ENCODE measurements at places on chromosomes 11 and 22.
A peak's percentile ranks its signal among the peaks of the same experiment; 100 is the strongest.

- DNase-seq: no peak
Observed at GRCh38 chr11:118311518-118311917, 7.0 kb downstream of the CD3E start.

DNA sequence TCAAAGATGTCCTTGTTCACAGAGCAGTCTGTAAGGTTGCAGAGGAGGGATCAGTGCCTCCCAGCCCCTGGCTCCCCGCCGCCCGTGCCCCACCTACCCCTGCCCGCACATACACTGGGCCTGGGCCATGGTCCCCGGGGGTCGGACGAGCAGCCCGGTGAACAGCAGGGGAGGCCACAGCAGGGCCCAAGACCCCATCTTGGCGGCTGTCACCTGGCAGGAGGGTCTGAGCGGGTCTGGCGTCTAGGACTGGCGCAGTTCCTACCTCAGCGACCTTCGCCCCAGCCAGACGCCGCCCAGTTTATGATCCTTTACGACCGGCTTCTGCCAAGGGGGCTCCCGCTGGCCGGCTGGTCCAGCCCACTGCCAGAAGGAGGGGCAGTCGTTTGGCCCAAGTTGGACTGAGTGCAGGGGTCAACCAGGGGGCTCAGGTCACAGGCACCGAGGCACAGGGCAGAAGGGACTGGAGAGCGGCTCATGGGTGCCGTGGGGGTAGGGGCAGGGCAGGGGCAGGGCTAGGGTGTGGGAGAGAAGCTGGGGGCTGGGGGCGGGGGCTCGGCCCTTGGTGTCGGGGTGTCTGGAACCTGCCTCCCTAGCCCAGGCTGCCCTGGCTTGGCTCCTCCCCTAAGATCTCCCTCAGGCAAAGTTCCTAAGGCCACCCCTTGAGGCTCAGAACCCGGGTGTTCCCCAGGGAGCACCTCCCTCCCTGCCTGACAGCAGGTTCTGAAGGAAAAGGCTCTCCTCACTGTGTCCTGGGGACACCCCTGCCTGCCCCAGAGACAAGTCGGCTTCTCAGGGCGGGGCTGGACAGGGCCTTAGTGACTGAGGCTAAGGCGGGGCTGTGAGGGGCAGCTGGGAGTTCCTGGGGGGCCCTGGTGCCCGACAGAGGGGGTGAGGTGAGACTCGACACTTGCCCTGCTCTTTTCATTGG lies at the start of gene CDHR5:
Gene CDHR5 (minus strand): TSS at position 251 of the 931 bp plus-strand sequence. CDS start 53 bp downstream, at position 198.
- DNase-seq: no peak

- no peak for DNase-seq
Observed at GRCh38 chr11:132914600-132914999, 617.7 kb downstream of the OPCML start.

GRCh38 chr11:31812383-31813381 lies 1.6 kb upstream of the PAX6 start:
- peak; percentile 50 for DNase-seq

DNA sequence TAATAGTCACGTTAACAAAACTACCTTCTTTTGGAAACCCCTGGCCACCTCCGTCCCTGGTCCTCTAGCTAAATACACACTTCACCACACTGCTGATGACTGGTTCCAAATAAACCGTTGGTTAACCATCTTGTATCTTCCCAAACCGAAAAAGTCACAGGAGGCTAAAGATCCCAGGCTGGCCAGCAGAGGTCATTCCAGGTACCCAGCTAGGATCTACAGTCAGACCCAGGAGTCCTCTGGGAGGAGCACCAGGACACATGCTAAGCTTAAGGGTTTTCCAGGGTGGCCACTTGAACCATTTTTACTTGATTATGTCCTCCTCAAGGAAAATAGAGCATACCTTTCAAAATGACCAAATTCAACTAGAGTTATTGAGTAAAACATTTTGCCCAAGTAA lies 103.2 kb downstream of the ETS1 start:
- DNase-seq: no peak

DNA sequence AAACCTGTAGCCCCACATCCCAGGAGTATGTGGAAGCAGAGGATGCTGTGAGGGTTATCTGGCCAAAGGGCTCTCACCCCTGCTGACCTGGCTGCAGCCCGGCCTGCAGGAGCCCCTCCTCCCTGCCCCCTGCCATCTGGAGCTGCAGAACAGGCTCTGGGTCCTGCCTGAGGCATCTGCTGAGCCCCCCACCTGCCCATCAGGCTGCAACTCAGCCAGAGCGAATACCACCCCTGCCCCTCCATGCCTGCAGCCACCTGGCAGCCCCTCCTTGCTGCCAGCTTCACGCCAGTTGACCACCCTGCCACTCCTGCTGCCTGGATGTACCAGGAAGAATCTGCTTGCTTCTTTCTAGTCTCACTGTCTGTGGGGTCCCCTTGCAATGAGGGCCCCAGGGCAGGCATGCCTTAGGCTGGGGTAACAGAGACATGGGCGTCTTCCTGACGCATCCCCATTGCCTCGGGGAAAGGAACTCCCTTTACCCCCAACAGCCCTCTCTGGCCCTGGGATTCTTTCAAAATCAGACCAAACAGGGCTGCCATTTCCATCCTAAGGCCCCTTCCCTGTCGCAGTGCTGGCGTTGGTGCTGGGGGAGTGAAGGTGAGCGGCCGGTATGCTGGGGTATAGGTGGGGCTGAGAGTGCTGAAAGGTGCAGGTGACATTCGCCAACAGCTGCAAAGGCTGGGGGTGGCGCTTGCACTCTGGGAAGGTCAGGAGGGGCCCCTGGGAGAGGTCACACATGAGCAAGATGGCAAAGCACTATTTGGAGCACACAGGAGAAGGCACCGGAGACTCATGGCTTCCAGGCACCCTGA lies 1334.6 kb downstream of the TBC1D22A start:
- DNase-seq: no peak

DNA sequence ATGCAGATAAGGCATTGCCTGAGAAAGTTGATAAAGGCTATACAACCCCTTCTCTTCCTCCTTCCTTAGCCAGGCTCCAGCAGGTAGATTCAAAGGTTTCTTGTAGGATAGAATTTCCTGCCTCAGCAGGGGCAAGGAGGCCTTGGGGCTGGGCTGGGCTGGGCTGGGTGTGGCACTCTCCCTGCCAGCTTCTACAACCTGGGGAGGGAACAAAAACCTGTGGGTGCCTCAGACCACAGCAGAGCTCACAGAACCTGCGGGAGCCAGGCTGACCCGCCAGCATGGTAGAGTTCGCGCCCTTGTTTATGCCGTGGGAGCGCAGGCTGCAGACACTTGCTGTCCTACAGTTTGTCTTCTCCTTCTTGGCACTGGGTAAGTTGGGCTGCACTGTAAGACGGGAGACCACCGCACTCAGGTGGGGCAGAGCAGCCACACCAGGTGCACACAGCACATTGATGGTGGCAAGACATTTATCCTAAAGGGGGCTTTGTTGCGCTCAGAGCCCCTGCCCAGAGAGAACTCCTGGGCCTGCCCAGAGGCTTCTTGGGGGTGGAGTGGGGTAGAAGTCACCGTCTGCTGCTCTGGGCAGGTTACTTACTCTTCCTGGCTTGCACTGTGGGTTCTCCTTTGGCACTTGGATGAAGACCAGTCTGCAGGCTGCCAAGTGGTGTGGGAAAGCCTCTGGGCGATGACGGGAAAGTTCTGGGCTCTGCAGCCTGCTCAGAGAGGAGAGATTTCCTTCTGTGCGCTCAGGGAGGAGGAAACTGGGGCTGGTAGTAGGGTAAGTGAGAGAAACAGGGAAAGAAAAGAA lies at the start of gene MOGAT2:
Gene MOGAT2 (plus strand): TSS at position 231 of the 811 bp plus-strand sequence. CDS start 51 bp downstream, at position 282.
- DNase-seq: no peak

- DNase-seq: no peak
Observed at GRCh38 chr22:46966846-46967245, 204.4 kb downstream of the TBC1D22A start.

DNA sequence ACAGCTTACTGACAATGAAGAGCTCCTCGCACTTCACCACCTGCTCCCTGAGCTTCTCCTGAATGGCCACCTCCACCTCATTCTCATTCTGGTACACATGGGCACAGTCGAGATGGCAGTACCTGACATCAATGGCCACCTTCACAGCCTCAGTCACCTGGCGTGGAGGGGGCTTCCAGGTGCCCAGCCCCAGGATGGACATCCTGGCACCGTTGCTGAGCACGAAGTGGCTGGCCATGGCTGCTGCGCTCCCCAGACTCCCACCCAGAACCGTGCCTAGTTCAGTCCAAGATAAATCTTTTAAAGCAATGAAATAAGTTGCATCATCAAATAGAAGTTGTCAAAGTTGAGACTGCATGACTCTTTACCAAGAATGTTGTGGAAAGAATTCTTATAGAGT lies 128.1 kb upstream of the SOX6 start:
- no peak for DNase-seq

DNA sequence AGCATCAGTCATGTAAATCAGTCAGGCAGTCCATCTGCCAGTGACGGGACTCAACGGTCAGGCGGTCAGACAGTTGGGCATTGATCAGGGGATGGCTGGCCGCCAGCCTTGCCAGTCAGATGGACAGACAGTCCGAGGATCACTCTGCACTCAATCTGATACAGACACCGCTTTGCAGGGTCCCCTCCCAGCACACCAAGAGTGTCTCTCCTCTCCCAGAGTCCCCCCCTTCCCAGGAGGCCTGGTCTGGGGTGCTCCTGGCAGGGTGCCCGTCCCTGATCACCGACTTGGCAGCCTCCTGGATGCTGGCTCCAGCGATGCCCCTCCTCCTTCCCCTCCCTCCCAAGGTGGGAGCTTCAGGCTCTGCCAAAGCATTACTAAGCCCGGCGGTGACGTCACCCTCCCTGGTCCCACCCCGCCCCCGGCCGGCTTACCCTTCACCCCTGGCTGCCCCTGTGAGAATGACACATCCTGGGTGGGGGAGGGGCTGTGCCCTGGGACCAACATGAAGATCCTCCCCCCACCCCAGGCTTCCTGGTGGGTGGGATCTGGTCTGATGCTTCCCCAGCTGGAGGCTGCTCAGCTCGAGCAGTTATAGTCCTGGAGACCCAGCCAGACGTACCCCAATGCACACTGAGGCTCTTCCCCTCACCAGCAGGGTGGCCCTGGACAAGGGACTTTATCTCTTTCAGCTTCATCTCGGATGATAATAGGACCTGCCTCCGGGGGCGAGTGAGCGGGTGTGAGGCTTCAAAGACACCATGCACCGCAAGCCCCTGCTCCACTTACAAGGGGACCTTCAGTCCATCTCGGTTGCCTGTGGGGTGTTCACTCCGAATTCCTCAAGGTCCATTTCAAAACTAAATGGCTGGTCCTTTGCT lies 69.2 kb downstream of the CD82 start:
- peak; percentile 82 for DNase-seq
